ENCODE measurements at places on chromosomes 5 and 9. TPM values are rescaled to one million over a fixed set of nuclear protein-coding genes. Genes with fewer than 3 reads are reported as not detected.

FOXD1 gene
- total RNA-seq = 13.9 TPM

HAVCR2 gene
- 13.0 TPM for total RNA-seq

SPAG8 gene
- total RNA-seq = 2.6 TPM

TAF11L10 gene
- total RNA-seq = not detected

ANKRD34B gene
- 0.18 TPM for total RNA-seq

CYSRT1 gene
- 0.76 TPM for total RNA-seq

SARDH gene
- total RNA-seq = 19.6 TPM

TMC1 gene
- total RNA-seq = 0.41 TPM

IL13 gene
- total RNA-seq = not detected

RECK gene
- 17.9 TPM for total RNA-seq

CDH10 gene
- 3.2 TPM for total RNA-seq

GABRA6 gene
- total RNA-seq = not detected

RFESD gene
- total RNA-seq = 3.6 TPM

ARSI gene
- 5.3 TPM for total RNA-seq

EGR1 gene
- total RNA-seq = 14.7 TPM

KIF27 gene
- total RNA-seq = 11.5 TPM

PCDHGB1 gene
- 6.0 TPM for total RNA-seq

KIAA0825 gene
- total RNA-seq = 12.3 TPM

SLC36A1 gene
- 8.2 TPM for total RNA-seq

LRRC19 gene
- total RNA-seq = 12.1 TPM

DMRTA1 gene
- total RNA-seq = 1.3 TPM

MARCHF11 gene
- 0.35 TPM for total RNA-seq

CCL27 gene
- not detected for total RNA-seq

TAF1L gene
- not detected for total RNA-seq

KDM4C gene
- 45.2 TPM for total RNA-seq

PCDHGB7 gene
- 15.8 TPM for total RNA-seq

NAA35 gene
- 26.9 TPM for total RNA-seq

RAI14 gene
- 59.8 TPM for total RNA-seq

ADCY2 gene
- total RNA-seq = 17.0 TPM

DCTN4 gene
- total RNA-seq = 71.7 TPM

EIF4E1B gene
- total RNA-seq = not detected

SEC61B gene
- 60.8 TPM for total RNA-seq

PCA3 gene
- total RNA-seq = 0.12 TPM

PGM5 gene
- total RNA-seq = 54.2 TPM

RNF183 gene
- 3.1 TPM for total RNA-seq

OBP2B gene
- not detected for total RNA-seq

FOXD4L5 gene
- 0.06 TPM for total RNA-seq

CNTFR gene
- 19.5 TPM for total RNA-seq

C9 gene
- total RNA-seq = not detected

DBH gene
- total RNA-seq = 1.1 TPM

POLR3G gene
- total RNA-seq = 1.8 TPM

PCDHGA4 gene
- total RNA-seq = 6.4 TPM

FOXD4L3 gene
- not detected for total RNA-seq

GPR21 gene
- total RNA-seq = 7.9 TPM

CDKN2B-AS1 gene
- total RNA-seq = not detected

MPDZ gene
- total RNA-seq = 49.6 TPM

GCNT4 gene
- total RNA-seq = 7.8 TPM

FRRS1L gene
- 3.7 TPM for total RNA-seq

CDH6 gene
- 89.1 TPM for total RNA-seq

ST8SIA4 gene
- 11.0 TPM for total RNA-seq

PCDHGA5 gene
- total RNA-seq = 8.7 TPM

All from metanephros (tissue), 2 donors.